Neural crest cell (in vitro differentiated cells): ENCODE measurements at places on chromosomes 4 and X.

DNA sequence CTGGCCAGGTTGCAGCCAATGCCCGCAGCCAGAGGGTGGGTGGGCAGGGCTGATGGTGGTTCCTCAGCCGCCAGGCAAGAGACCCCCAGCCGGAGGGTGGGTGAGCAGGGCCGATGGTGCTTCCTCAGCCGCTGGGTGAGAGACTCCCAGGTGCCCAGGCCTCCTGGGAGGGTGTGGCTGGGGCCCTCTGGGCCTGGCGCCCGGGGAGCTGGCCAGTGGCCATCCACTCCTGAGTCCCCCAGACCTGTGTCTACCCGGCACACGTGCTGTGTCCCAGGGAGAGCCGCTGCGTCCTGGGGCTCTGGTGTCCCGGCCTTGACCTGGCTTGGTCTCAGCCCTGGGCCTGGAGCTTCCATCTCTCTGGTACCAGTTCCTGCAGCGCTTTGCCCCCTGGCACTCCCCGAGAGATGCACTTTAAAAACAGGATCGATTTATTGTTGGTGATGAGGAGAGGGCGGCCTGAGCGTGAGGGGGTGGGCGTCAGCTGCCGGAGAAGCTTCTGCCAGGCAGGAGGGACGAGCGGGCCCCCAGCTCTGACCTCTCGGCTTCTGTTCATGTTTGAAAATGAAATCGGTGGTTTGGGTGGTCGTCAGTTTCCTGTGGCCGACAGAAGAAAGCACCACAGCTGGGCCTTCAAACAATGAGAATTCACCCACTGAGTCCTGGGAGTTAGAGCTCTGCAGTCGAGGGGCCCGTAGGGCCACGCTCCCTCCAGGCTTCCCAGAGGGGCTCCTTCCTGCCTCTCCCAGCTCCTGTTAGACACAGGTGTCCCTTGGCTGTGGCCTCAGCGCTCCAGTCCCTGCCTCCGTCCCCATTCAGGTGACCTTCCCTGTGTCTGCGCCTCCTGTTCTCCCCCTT lies 6.5 kb downstream of the DOK7 start:
- no peak for DNase-seq

GRCh38 chrX:74422576-74423288 lies 1.4 kb downstream of the SLC16A2 start:
- DNase-seq, result peak; percentile 37

- no peak for DNase-seq
Observed at GRCh38 chrX:51316271-51316670, 16.4 kb upstream of the NUDT10 start.

GRCh38 chr4:184722798-184723197 lies 11.1 kb downstream of the CENPU start:
- no peak for DNase-seq

- DNase-seq, result no peak
Observed at GRCh38 chr4:88866862-88867550, 169.4 kb upstream of the NAP1L5 start.
